ENCODE measurements at places on chromosomes 4 and X.

DNA sequence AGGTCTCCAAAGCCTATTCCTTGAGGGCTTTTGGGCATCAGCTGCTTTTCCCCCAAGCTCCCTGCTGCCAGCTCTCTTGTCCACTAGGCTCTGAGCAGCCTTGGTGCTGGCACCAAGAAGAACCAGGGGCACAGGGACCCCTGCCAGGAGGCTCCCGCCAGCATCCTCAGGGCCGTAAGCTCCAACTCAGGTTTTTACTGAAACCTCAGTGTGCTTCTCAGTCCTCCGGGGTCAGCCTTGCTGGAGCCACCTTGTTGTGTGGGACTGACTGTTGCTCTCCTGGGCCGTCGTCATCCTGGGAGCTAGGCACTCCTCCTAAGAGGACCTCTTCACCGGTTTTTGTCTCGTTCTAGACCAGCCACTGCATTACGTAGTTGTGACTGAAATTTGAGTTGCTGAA is 38.9 kb downstream of the NOP14 start:
- peaks cover 57% of the 10 kb centered on the region for H3K36me3 ChIP-seq
- DNase-seq, result no peak
- H3K4me3 ChIP-seq, result no peak overlapping the region
- H3K27ac ChIP-seq, result no peak overlapping the region

DNA sequence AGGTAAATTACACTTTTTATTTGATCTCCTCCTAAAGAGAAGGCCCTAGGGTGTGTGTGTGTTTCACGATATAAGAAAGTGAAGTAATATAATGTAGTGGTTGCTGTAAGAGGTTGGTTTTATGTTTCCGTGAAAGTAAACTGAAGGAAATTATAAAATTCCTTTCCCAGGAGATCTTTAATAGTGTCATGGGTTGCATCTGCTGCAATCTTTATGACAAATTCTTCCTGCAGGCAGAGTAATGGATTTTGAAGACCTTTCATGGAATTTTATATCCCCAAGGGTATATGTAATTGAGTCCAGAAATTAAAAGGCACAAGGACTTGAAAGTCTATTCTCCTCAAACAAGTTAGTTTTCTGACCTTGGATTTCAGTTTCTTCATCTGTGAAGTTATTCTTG is 538.6 kb downstream of the ANKRD50 start:
- no peak overlapping the region for H3K4me3 ChIP-seq
- no peak for DNase-seq

- no peaks in the 10 kb centered on the region for H3K4me1 ChIP-seq
- H3K36me3 ChIP-seq, result no peaks in the 10 kb centered on the region
- no peak for DNase-seq
- H3K4me3 ChIP-seq, result no peak overlapping the region
- no peak overlapping the region for H3K27ac ChIP-seq
- H3K27me3 ChIP-seq, result no peaks in the 10 kb centered on the region
Observed at GRCh38 chr4:148999924-149000323, 557.7 kb upstream of the NR3C2 start.

GRCh38 chr4:71029504-71029903 is 36.1 kb downstream of the DCK start:
- H3K4me3 ChIP-seq, result no peak overlapping the region
- H3K27me3 ChIP-seq, result no peaks in the 10 kb centered on the region
- H3K4me1 ChIP-seq, result peaks cover 4% of the 10 kb centered on the region
- H3K36me3 ChIP-seq, result peaks cover 18% of the 10 kb centered on the region
- H3K27ac ChIP-seq, result no peak overlapping the region

GRCh38 chr4:189786447-189786846 is 154.2 kb upstream of the FRG1 start:
- no peak overlapping the region for H3K4me3 ChIP-seq
- H3K36me3 ChIP-seq, result no peaks in the 10 kb centered on the region
- H3K27ac ChIP-seq, result no peak overlapping the region

DNA sequence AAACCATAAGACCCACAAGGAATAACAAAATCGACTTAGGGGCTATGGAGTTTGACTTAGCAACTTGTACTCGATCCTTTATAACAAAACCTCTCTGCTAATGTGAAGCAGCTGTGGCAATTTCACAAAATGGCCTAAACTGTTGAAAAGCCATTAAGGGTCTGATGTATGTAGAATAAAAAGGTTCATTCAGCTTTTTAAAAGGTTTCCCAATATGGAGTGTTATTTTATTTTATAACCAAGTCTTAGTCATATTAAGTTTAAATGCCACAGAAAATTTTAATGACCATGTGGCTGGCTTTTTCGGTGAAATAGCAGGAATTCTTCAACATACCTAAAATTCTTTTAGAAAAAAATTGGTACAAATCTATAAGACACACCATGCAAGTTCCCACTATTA is 291.8 kb upstream of the HAND2 start:
- no peaks in the 10 kb centered on the region for H3K27me3 ChIP-seq
- H3K36me3 ChIP-seq, result no peaks in the 10 kb centered on the region
- H3K4me3 ChIP-seq, result no peak overlapping the region
- no peaks in the 10 kb centered on the region for H3K4me1 ChIP-seq
- H3K27ac ChIP-seq, result no peak overlapping the region

DNA sequence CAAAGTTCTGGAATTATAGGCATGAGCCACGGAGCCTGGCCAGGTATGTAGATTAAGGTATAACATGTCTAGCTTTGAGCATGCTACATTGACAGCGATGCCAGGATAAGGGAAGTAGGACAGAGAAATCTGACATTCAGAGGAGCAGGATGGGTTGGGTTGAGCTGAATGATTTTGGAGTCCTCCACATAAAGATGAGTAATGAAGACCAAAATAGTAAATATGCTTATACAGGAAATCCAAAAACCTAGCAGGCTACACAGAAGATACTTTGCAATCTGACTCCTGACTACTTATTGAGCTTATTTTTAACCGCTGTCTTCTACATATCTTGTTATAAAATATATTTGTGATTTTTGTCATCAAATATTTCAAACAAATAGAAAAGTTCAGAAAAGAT is 69.7 kb downstream of the PDGFC start:
- no peak overlapping the region for H3K4me3 ChIP-seq
- H3K36me3 ChIP-seq, result no peaks in the 10 kb centered on the region
- H3K27me3 ChIP-seq, result no peaks in the 10 kb centered on the region
- H3K4me1 ChIP-seq, result peaks cover 2% of the 10 kb centered on the region
- no peak overlapping the region for H3K27ac ChIP-seq

- no peak overlapping the region for H3K27ac ChIP-seq
- peaks cover 84% of the 10 kb centered on the region for H3K36me3 ChIP-seq
- H3K4me1 ChIP-seq, result peaks cover 6% of the 10 kb centered on the region
- DNase-seq, result no peak
Observed at GRCh38 chr4:169107528-169107927, 97.5 kb upstream of the CBR4 start.

- peaks cover 3% of the 10 kb centered on the region for H3K4me1 ChIP-seq
- H3K27me3 ChIP-seq, result no peaks in the 10 kb centered on the region
- H3K27ac ChIP-seq, result no peak overlapping the region
- H3K36me3 ChIP-seq, result peaks cover 11% of the 10 kb centered on the region
- no peak overlapping the region for H3K4me3 ChIP-seq
Observed at GRCh38 chr4:82381661-82382296, 8.0 kb upstream of the HNRNPD start.

DNA sequence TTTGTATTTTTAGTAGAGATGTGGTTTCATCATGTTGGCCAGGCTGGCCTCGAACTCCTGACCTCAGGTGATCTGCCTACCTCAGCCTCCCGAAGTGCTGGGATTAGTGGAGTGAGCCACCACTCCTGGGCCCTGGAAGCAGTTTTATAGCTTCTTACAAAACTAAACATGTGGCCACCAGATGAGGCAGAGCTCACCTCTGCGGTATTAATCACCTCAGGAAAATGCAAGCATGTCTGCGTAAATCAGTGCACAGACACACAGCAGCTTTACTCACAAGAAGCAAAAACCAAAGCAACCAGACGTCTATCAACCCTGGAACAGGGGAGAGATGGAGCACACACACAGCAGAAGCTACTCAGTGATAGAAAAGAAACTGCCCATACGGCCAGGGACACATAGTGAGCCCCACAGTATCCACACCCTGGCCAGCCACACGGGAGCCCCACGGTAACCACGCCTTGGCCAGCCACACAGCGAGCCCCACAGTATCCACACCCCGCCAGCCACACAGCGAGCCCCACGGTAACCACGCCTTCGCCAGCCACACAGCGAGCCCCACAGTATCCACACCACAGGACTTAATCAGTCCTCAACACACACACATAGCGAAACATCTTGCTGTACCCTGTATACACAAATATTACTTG is 30.2 kb downstream of the PPP2R3B start:
- no peak overlapping the region for H3K4me3 ChIP-seq
- peaks cover 38% of the 10 kb centered on the region for H3K36me3 ChIP-seq
- DNase-seq, result peak; percentile 53
- no peak overlapping the region for H3K27ac ChIP-seq
- no peaks in the 10 kb centered on the region for H3K27me3 ChIP-seq
- H3K4me1 ChIP-seq, result peaks cover 7% of the 10 kb centered on the region

DNA sequence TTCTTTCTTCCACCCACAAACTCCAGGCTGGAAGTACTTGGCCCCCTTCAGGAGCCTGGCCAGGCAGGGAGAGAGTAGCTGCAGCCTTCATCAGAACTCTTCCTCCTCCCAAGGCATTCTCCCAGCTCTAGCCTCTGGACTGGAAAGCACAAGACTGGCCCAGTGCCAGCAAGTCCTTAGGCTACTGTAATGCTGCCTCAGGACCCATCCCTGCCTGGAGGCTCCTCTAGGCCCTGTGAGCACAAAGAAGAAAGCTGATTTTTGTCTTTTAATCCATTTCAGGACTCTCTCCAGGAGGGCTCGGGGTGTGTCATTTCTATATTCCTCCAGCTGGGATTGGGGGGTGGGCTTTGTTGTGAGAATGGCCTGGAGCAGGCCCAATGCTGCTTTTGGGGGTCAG is 10.8 kb downstream of the AWAT2 start:
- no peak overlapping the region for H3K4me3 ChIP-seq
- DNase-seq, result no peak
- H3K4me1 ChIP-seq, result no peaks in the 10 kb centered on the region
- no peaks in the 10 kb centered on the region for H3K36me3 ChIP-seq
- H3K27me3 ChIP-seq, result no peaks in the 10 kb centered on the region

GRCh38 chr4:113962016-113962347 is 17.5 kb downstream of the ARSJ start:
- no peak for DNase-seq
- peak overlapping the region; percentile 31 for H3K27ac ChIP-seq
- peaks cover 3% of the 10 kb centered on the region for H3K4me1 ChIP-seq

- H3K4me1 ChIP-seq, result peaks cover 15% of the 10 kb centered on the region
- H3K27ac ChIP-seq, result no peak overlapping the region
- H3K27me3 ChIP-seq, result no peaks in the 10 kb centered on the region
- DNase-seq, result no peak
- peaks cover 18% of the 10 kb centered on the region for H3K36me3 ChIP-seq
Observed at GRCh38 chr4:6280365-6280996, 10.8 kb downstream of the WFS1 start.

GRCh38 chr4:78809928-78810835 is 34.0 kb downstream of the BMP2K start:
- no peak overlapping the region for H3K27ac ChIP-seq
- H3K4me1 ChIP-seq, result peaks cover 3% of the 10 kb centered on the region
- DNase-seq, result no peak
- H3K27me3 ChIP-seq, result no peaks in the 10 kb centered on the region
- H3K4me3 ChIP-seq, result no peak overlapping the region
- H3K36me3 ChIP-seq, result no peaks in the 10 kb centered on the region

DNA sequence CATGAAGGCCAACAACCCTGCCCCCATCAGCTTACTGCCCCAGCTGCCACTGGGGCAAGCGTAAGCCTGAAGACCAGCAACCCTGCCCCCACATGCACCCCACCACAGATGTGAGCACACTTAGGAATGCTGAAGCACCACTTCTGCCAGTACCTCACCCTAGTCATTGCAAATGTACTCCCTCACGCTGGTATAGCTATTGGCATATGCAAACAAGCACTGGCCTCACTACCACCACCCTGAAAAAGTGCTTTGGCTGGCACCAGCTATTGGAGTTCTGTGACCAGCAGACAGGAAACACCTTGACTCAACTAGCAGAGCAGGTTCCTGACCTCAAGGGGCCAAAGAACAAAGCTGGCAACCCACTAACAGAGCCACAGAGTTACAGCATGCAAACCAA is 534.4 kb upstream of the POU3F4 start:
- no peaks in the 10 kb centered on the region for H3K27me3 ChIP-seq
- no peaks in the 10 kb centered on the region for H3K36me3 ChIP-seq
- H3K4me3 ChIP-seq, result no peak overlapping the region
- no peaks in the 10 kb centered on the region for H3K4me1 ChIP-seq
- no peak for DNase-seq

- peak; percentile 18 for DNase-seq
- H3K27ac ChIP-seq, result no peak overlapping the region
- H3K4me3 ChIP-seq, result no peak overlapping the region
- H3K4me1 ChIP-seq, result peaks cover 1% of the 10 kb centered on the region
Observed at GRCh38 chrX:13248867-13249486, 70.9 kb downstream of the ATXN3L start.

GRCh38 chr4:39987485-39987884 is 9.8 kb upstream of the PDS5A start:
- no peaks in the 10 kb centered on the region for H3K27me3 ChIP-seq
- no peaks in the 10 kb centered on the region for H3K36me3 ChIP-seq
- no peak overlapping the region for H3K27ac ChIP-seq
- no peak overlapping the region for H3K4me3 ChIP-seq
- no peaks in the 10 kb centered on the region for H3K4me1 ChIP-seq

DNA sequence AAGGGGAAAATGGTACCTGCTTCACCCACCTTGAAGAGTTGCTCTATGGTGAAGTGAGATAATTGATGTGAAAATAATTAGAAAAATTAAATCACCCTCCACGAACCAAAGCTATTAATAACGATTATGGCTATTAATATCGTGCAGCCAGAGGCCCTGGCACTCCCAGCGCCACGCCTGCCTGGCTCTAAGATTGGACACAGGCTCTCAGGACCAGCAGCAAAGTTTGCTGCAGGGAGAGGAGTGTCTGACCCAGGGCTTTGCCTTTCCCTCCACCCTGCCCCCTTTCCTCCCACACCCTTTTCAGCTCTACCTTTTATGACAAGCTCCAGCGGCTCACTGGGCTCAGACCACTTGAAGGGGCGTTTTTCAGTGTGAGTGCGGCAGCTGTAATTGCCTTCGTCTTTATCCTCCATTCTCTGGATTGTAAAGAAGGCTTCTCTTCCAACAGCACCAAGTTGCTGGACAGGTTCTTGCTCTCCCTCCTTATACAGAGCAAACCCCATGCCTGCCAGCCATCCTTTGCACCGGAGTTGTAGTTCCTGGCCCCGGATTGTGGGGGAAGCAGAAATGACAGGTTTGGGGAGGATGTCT is 11.5 kb downstream of the IGSF1 start:
- H3K27ac ChIP-seq, result no peak overlapping the region
- no peak overlapping the region for H3K4me3 ChIP-seq
- no peak for DNase-seq

DNA sequence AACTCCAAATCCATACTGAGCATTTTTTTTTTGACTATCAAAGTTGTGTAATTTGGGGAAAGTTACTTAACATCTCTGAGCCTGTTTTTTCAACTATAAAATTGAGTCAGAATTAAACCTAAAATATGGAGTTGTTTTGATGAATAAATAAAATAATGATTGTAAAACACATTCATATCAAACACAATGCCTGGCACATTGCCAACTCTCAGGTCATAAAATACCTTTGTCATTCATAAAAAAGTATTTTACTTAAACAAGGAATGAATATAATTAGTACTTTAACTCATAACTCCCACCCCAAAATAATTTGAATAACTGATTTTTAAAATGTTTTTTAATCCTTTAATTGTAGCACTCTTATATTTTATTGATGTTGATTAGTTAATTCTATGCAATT is 3.8 kb upstream of the GPR174 start:
- H3K4me3 ChIP-seq, result no peak overlapping the region
- H3K36me3 ChIP-seq, result no peaks in the 10 kb centered on the region
- H3K4me1 ChIP-seq, result no peaks in the 10 kb centered on the region
- H3K27me3 ChIP-seq, result no peaks in the 10 kb centered on the region
- H3K27ac ChIP-seq, result no peak overlapping the region
